Activated CD4-positive, CD25-positive, alpha-beta regulatory T cell treated with anti-CD3 and anti-CD28 coated beads, Interleukin-2, amount 50 U/mL, for 72 hours (primary cell): ENCODE measurements at places on chromosomes 5 and 9.
A peak's percentile ranks its signal among the peaks of the same experiment; 100 is the strongest.

DNA sequence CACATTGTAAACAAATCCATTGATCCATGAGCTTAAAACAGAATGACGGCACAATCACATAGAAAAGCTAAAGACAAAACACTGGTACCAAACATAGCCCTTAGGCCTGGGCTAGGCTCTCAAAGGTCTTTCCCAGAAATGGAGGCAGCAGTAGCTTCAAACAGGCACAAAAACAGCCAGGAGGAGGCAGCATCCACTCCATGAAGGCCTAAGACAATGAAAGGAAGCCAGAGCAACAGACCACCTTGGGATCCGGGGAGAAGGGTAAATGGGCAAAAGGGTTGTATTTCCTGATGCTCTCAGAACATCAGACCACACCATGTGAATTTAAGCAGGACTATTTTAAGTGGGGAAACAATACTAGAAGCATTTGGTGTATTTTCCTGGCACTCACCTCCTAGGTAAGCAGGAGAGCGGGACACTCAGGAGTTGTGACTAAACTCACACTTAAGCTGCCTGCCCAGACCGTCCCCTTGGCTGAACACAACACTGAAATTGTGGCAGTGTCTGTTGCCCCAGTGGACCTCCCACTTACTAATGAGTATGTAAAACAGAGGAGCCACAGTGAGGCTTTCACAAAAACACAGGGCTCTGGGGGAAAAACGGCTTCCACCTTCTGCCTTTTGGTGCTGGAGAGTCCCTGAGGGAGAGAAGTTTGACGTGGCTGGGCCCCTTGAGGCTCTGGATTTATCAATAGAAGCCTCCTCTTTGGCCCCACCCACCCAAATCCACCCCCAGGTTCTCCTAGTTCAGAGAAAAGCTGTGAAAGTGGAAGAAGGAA is 11.9 kb downstream of the GNPDA1 start:
- no peak for DNase-seq

DNA sequence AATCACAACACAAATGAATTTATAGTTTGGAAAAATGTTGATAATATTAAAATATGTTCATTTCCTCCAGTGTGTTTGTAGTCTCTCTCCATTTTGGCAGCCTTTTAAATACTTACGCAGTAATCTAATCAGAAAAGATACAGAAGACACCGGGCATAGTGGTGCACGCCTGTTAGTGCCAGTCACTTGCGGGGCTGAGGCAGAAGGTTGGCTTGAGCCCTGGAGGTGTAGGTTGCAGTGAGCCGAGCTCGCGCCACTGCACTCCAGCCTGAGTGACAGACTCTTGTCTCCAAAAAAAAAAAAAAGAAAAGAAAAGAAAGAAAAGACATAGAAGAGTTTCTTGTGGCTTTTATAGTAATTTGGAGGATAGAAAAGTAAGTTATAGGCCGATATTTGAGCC is 41.9 kb downstream of the NDFIP1 start:
- no peak for DNase-seq

DNA sequence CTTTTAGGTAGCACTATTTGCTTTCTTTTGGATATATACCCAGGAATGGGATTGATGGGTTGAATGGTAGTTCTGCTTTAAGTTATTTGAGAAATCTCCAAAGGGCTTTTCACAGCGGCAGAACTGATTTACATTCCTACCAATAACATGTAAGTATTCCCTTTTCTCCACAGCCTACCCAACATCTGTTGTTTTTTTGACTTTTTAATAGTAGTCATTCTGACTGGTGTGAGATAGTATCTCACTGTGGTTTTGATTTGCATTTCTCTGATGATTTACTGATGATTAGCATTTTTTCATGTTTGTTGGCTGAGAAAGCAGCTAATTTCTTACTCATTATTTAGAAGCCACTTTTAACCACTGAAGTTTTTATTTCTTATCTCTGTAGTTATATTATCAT is 221.1 kb upstream of the ACTBL2 start:
- DNase-seq: no peak

GRCh38 chr5:77259476-77259875 is 49.0 kb downstream of the PDE8B start:
- no peak for DNase-seq

- no peak for DNase-seq
These were observed 443.8 kb downstream of the SPOCK1 start for GRCh38 chr5:137055271-137055872.

GRCh38 chr9:131432597-131433301 is 38.9 kb downstream of the PRRC2B start:
- no peak for DNase-seq

- DNase-seq: no peak
These were observed 138.1 kb upstream of the HMHB1 start for GRCh38 chr5:143673676-143674468.

- no peak for DNase-seq
These were observed 21.9 kb downstream of the NEK6 start for GRCh38 chr9:124279531-124280175.

- no peak for DNase-seq
These were observed 542.1 kb upstream of the MEF2C start for GRCh38 chr5:89425062-89425461.

- DNase-seq: peak; percentile 81
These were observed 438 bp downstream of the SOX30 start for GRCh38 chr5:157651623-157652376.

- DNase-seq: no peak
These were observed 12.8 kb downstream of the MTREX start for GRCh38 chr5:55320571-55320970.

- no peak for DNase-seq
These were observed 73.2 kb upstream of the KLF4 start for GRCh38 chr9:107562798-107563197.

GRCh38 chr5:158451993-158452672 is 593.2 kb upstream of the CLINT1 start:
- DNase-seq: no peak

DNA sequence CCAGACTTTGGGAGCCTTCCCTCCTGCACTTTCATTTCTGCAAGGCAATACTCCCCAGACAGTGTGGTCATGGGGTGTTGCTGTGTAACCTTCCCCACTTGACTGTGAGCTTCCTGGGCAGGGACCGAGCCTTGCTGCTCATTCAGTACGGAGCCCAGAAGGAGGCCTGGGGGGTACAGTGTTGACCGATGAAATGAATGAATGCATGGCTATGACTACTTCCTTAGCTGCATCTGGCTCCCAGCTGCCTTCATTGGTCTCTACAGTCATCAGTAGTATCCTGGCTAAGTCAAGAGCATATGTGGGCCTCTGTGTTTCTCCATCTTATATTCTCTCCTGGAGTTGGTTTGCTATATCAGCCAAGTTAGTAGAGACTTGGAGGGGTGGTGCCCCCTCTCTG is 9.9 kb downstream of the FRMPD1 start:
- DNase-seq: no peak

DNA sequence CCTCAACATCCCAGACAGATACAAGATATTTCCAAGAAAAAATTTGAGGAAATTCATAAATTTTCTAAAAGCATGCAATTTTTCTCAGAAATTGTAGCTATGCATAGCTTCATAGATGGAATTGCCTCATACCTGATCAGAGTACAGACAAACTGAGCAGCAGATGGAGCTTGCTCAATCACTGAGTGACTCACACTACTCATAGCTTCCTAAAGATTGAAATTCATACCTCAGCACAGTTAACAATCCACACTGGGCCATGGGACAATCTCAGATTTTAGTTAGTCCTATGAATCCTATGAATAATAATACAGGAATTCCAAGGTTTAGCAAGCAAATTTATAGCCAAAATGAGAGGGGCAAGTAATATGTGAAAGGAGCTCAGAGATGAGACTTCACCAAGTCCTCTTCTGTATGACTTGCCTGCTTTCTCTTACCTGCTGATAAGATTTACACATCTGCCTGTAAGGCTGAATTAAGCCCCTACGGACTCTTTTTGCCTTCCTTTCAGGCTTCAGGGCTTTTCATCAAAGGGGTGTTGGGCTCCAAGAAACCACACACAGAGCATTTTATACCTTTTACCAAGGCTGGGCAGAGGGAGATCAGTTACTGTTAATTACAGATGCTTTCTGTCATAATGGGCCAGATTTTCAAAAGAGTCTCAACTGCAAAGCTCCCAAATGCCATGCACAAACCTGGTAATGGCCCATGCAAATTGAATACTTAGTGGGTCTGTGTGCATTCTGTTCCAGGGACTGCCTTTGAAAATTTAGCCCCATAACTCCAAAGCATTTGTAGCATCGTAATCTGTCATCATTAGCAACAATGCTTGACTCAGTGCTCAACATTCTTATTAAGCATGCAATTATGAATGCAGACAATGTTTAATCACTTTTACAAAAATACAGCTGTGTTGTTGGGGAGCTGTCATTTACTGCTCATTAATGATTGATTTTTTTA is 439.3 kb downstream of the DTWD2 start:
- DNase-seq: no peak

DNA sequence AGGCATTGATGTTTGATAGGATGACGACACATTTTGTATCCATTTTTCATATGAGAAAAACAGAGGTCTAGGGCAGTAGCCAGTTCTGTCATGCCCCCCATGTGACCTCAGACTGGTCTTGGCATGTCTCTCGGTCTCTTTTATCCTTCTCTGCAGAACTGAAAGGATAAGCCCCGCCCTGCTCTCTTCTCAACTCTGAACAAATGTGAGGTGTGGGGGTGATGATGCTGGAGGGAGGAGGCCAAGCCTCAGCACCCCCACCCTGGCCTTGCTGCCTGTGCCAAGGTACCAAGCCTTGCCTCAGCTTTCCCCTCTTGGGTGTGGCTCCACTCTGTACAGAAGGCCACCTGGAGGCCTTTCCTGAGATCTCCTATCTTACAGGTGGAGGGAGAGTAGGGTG is 19.5 kb upstream of the CRB2 start:
- DNase-seq: no peak

DNA sequence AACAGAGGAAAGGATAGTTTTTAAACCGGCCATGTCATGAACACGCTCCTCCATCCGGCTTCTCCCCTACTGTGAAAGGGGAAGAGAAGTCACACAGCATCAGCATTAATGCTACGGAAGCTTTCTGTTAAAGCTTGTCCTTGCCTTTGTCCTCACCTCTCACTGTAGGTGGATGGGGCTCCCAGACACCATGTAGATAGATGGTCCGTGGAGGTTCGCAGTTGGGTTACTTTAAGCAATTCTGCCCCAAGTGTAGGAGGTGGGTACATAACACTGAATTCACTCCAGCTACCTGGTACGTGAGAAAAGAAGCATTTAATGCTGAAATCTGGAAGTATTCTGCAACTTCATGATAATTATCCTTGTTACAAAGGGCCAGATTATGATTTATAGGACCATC is 165.8 kb downstream of the BAAT start:
- no peak for DNase-seq

DNA sequence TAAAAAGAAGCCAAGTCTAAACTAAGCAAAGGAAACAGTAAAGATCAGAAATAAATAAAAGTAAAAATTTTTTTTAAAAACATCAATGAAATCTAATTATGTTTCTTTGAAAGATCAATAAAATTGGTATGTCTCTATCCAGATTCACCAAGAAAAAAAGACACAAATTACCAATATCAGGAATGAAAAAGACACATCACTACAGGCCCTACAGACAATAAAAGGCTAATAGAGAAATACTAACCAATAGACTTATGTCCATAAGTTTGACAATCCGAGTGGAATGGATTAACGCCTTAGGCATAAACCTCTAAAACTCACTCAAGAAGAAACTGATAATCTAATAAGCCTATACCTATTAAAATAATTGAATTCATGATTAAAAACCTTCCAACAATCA is 12.4 kb downstream of the BRD3OS start:
- DNase-seq: no peak

DNA sequence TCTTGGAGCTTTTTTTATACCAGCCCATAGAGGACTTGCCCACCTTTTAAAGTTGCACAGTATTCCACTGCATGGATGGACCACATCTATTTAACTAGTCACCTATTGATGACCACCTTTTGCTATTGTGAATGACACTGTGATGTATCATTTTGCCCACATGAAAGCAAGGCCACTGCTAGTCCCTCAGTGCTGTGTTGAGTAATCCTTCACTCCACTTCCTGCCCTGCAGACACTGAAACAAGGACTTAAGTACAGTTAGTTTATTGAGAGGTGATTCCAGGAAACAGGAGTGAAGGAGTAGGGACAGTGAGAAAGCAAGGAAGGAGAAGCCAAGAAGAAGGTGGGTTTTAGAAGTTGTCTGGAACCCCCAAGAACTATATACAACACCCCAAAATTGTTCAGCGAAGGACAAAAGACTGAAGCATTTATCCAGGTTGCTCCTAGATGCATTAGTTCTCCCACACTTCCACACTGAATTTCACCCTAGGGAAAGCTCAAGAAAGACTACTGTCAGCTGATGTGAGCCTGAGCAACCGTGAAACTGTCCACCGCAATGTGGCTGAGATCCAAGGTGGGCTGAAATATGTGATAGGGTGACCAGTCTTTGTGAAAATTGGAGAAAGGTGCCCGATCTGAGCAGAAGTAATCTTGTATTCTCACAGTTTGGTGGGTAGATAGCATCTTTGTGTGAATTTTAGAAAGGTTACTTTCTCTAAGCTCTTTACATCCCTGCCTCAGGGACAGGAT is 45.2 kb upstream of the ANKRD31 start:
- DNase-seq: no peak

- DNase-seq: no peak
These were observed 6.8 kb downstream of the SLC36A1 start for GRCh38 chr5:151454166-151454565.

DNA sequence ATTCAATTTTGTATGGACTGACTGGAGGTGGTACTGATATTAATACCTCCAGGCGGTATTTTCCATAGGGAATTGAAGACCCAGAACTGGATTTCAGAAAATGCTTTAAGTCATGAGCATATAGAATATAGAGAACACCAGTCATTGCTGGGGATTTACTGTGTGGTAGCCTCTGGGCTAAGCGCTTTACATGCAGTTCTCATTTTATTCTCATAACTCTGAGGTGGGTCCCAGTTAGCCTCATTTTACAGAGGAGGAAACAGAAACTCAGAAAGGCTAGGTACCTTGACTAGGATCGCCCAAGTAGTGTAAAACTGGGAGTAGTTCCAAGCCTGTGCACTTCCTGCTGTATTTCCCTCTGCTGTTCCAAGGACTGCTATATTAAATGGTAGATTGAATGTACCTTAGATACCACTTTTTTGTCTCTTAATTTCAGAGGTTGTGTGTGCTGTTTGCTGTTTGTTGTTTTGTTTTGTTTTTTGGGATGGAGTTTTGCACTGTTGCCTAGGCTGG is 13.8 kb downstream of the SLC44A1 start:
- DNase-seq: no peak

DNA sequence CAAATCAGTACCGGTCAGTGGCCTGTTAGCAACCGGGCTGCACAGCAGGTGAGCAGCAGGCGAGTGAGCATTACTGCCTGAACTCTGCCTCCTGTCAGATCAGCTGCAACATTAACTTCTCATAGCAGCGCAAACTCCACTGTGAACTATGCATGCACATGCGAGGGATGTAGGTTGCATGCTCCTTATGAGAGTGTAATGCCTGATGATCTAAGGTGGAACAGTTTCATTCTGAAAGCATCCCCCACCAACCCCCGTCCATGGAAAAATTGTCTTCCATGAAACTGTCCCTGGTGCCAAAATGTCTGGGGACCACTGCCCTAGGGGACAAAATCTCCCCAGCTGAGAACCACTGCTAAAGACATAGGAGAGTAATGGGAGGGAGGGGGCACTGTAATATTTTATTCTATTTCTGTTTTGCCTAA is 51.1 kb downstream of the P4HA2 start:
- no peak for DNase-seq
